Glutamatergic neuron (in vitro differentiated cells): ENCODE measurements at places on chromosomes 6 and 20. TPM values are rescaled to one million over a fixed set of nuclear protein-coding genes. Genes with fewer than 3 reads are reported as not detected.
A peak's percentile ranks its signal among the peaks of the same experiment; 100 is the strongest.

Gene DLL1
- total RNA-seq = 34.3 TPM

GRCh38 chr20:52212943-52213342 lies 21.4 kb upstream of the ZFP64 start:
- no peak for DNase-seq

- DNase-seq = no peak
These were observed 35.8 kb downstream of the ZBTB46 start for GRCh38 chr20:63795178-63795830.

GRCh38 chr6:71608646-71609045 lies 277.7 kb upstream of the RIMS1 start:
- no peak for DNase-seq

Gene MKKS
- total RNA-seq = 15.1 TPM

- DNase-seq = no peak
These were observed 281.0 kb upstream of the SULF2 start for GRCh38 chr20:48066246-48066645.

Gene VGLL2
- not detected for total RNA-seq

GRCh38 chr6:25971187-25971821 lies 8.7 kb downstream of the TRIM38 start:
- DNase-seq = no peak

Gene CYP21A2
- total RNA-seq = 0.64 TPM

Gene TMEM74B
- total RNA-seq = 5.0 TPM

- DNase-seq = peak; percentile 32
These were observed 180.4 kb downstream of the ZNF217 start for GRCh38 chr20:53413186-53413631.

GRCh38 chr20:53609491-53610445 lies 16.1 kb upstream of the ZNF217 start:
- DNase-seq = peak; percentile 24

DNA sequence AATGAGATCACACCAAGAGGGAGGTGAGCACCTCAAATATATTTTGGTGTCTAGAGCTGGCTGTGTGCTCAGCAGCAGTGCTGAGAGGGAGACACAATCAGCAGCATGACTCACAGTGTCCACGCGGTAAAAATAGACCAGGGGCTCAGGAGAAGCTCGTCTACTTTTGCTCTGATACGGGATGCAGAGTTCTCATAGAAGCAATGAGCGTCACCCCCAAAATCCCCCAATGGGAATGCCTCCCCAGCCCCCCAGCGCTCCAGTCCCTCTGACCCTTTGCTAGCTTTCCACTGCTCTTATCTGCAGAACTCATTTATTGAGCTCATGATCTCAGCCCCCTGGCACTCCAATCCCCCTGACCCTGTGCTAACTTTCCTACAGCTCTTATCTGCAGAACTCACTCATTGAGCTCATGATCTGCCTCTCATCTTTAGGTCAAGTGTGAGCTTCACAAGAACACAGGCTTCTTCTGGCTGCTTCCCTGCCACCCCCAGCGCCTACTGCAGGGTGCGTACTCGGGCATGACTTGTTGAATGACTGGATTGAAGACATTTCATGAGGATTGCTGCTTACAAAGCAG lies 34.0 kb downstream of the SYNDIG1 start:
- DNase-seq = no peak

- no peak for DNase-seq
These were observed 48.9 kb downstream of the CNBD2 start for GRCh38 chr20:36017048-36017951.

- DNase-seq = no peak
These were observed 12.5 kb upstream of the THBD start for GRCh38 chr20:23061734-23062561.

Gene RAET1L
- total RNA-seq = not detected

DNA sequence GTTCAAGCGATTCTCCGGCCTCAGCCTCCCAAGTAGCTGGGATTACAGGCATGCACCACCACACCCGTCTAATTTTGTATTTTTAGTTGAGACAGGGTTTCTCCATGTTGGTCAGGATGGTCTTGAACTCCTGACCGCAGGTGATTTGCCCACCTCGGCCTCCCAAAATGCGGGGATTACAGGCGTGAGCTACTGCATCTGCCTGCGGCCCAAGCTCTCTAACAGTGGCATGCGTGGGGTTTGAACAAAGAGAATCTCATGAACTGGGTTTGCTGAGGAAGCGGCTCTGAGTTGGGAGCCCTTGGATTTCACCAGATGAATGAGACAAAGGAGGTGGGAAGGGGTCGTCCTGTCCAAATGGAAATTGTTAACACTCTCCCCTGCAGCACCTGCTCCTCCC lies 33.2 kb upstream of the CD83 start:
- no peak for DNase-seq

DNA sequence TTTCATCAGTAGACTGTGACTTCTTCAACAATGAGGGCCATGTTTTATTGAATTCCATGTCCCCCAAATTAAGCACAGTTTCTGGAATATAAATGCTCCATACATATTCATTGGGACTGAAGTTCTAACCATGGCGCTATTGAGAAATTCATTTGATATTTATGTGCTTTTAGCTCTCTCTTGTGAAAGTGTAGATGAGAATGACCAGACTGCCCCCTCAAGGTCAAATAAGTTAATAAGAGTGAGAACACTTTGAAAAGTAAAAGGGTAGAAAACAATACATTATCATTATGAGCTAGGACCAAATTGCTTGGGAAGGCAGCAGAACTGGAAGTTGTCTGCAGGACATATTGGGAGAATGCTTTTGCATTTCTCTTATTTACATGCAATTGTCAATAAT lies 597.9 kb downstream of the EPM2A start:
- no peak for DNase-seq

Gene LY6G5B
- total RNA-seq = 43.1 TPM

Gene WASF1
- 92.7 TPM for total RNA-seq

Gene DLK2
- total RNA-seq = 2.2 TPM

- no peak for DNase-seq
These were observed 85.4 kb downstream of the HFE start for GRCh38 chr6:26172608-26172968.

GRCh38 chr6:170089963-170090362 lies 200.9 kb downstream of the DLL1 start:
- no peak for DNase-seq

DNA sequence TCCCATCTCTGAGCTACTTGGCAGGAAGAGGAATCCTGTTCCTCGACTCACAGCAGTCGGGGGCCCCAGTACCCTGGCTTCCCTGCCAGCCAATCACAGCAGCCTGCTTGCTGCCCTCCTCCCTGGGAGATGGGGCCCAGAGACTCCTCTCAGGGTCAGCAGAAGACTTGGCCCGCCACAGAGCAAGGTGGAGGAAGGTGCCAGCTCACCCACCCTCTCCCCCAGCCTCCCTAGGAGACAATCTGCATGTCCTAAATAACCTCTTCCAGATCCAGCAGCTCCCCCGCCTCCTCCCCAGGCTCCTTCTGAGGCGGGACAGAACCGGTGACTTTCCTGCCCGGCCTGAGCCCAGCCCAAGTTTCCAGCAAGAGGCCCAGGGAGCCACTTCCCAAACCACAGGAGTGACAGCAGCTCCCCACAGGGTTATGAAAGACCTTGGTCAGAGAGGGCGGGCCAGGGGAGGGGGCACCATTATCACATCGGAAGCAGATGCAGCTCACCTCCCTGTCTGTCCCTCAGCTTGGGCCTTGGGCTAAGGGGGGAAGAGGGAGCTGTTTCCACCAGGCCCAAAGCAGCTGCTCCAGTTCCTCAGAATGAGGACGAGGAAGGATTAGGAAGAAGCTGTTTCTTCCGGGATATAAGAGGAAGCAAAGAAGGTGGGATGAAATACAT lies 2.3 kb downstream of the CCND3 start:
- peak; percentile 21 for DNase-seq

- DNase-seq = no peak
These were observed 1.4 kb downstream of the GINS1 start for GRCh38 chr20:25408890-25409289.

GRCh38 chr6:13776602-13777001 lies 37.8 kb downstream of the MCUR1 start:
- DNase-seq = no peak

- DNase-seq = no peak
These were observed 129.2 kb downstream of the MYB start for GRCh38 chr6:135310291-135310690.

GRCh38 chr6:36682328-36683144 lies 4.0 kb downstream of the CDKN1A start:
- no peak for DNase-seq
